H9 (cell line): ENCODE measurements at places on chromosomes 6 and 20.

DNA sequence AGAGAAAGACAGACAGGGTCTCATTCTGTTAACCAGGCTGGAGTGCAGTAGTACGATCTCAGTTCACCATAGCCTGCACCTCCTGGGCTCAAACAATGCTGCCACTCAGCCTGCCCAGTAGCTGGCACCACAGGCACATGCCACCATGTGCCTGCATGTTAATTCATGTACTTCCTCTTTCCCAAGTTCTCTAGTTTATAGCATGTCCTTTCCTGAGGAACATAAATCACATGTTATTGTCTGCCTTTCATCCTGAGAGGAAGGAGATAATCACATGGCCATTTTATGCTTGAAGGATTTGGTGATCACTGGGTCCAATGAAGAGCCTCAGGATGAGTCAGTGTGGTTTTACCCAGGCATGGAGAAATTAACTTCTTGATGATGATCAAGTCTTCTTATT lies 47.9 kb downstream of the COL11A2 start:
- DNase-seq: no peak

GRCh38 chr20:47726632-47727031 lies 58.6 kb downstream of the SULF2 start:
- DNase-seq: no peak

- DNase-seq: no peak
Observed at GRCh38 chr20:44572551-44573500, 9.6 kb upstream of the PKIG start.

DNA sequence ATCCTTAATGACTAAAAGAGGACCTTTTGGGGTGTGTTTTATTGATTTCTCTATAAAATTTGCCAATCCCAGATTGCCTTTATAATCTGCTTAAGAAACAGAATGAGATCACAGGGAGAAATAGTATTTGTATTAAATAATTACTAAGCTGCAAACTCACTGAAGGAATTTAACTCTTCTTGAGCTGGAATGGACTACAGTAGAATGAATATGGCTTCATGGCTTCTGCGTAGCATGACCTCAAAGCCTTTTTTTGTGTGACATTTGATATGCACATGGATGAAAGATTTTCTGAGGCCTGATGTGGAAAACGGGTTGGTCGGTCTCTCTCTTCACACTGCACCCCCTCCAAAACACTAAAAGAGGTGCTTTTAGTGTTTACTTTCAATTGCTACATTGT lies 115.9 kb downstream of the QKI start:
- DNase-seq: no peak

GRCh38 chr20:15609921-15610320 lies 963.3 kb downstream of the KIF16B start:
- DNase-seq: no peak

GRCh38 chr6:39143238-39143930 lies 28.4 kb upstream of the SAYSD1 start:
- DNase-seq: no peak
